ENCODE measurements at places on chromosomes 6 and 20.

DNA sequence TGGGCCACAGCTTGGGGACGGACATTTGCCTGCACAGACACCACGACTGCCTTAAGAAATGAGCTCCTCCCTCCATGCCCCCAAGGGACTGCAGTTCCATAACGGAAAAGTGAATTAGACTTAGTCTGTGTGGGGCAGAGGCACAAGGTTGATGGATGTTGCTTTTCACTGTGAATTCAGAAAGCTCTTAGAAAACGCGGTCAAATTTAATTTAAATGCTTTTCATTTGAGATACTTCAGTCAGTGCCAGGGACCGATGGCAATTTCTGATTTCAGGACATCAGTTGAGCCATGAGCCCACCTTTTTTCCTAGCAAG, 356.4 kb downstream of the KIF16B start:
- no peak for DNase-seq

- no peak for DNase-seq
Measured at GRCh38 chr6:37105148-37106050, 64.6 kb upstream of the PIM1 start.

DNA sequence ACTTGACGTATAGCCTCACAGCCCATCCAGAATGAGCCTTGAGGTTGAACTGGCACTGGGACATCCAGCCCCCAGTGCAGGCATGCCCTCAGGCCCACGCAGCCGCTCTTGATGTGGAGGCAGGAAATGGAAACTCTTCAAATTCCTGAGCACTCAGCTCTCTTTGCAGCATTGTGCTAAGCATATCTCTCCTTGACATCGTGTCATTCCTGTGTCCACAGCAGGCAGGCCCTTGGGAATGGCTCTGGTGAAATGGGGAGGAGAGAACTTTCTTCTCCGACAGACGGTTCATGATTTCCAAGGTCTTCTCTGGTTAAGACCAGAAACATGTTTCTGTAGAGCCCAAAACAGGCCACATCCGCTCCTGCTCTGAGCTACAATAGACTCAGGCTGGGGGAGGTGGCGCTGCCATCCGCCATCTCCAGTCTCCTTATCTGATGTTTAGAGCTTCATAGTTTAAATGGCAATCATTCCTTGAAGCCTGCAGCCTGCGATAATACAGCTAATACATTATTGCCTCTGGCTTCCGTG, 248.8 kb downstream of the CDH4 start:
- DNase-seq, result no peak

- DNase-seq, result no peak
Measured at GRCh38 chr6:4620284-4621151, 155.7 kb upstream of the CDYL start.

DNA sequence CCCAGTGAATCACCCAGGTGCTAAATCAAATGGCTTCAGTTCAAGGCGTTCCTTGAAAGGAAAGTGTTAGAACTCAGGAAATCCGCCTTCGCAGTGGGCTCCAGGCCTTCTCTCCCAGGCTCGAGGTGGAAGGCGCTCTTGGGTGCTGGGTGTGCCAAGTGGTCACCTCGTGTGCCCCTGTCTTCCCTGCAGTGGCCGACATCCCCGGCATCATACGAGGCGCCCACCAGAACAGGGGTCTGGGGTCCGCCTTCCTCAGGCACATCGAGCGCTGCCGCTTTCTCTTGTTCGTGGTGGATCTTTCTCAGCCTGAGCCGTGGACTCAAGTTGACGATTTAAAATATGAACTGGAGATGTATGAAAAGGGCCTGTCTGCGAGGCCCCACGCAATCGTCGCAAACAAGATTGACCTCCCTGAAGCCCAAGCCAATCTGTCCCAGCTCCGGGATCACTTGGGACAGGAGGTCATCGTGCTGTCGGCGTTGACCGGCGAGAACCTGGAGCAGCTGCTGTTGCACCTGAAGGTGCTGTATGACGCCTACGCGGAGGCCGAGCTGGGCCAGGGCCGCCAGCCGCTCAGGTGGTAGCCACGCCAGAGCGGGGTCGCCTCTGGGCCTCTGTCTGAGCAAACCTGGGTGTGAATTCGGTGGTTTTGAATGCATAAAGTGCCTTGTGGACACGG, 17.8 kb downstream of the MTG2 start:
- DNase-seq, result no peak

GRCh38 chr6:168105813-168106632, 27.0 kb upstream of the FRMD1 start:
- peak; percentile 2 for DNase-seq

DNA sequence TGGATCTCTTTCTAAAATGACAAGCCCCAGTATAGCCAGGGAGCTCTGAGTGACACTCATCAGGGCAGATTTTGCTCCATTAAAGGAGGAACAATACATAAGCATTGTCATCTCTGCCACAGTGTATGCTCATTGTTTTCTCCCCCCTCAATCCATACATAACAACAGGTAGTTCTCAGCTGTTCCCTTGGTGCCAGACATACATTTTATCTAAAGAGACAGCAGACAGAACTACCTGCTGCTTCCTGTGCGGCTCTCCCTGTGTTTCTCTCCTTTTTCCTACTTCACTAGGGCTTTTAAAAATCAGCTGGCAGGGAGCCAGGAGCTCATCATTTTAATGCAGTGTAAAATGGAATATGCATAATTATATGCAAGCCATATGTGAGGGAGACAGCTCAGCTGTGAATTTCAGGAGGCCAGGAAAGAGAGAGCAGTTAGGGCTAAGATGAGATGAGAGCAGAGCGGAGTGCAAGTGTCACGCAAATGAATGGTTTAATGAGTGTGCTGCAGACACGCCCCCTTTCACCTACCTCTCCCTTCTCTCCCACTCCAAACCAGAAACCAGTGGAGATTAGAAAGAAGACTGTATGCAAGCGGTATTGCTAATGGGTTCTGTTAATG, 96.0 kb downstream of the SOBP start:
- DNase-seq, result no peak

DNA sequence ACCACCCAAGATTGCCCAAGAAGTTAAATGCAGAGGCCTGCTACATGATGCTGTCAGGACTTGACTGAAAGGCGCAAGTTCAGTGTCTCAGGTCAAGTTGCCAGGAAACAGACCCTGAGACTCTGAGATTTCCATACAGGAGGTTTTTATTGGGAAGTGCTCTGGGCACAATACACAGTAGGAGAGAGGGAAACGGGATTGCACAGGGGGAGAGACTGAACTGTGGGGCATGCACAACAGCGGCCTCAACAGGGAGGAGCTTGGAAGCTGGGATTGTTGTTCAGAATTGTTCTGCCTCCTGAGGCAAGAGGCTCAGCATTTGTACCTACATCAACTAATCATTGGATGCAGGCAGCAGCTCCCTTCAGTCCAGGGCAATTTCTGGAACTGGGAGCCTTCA, 6.7 kb downstream of the STX11 start:
- no peak for DNase-seq

- no peak for DNase-seq
Measured at GRCh38 chr6:43933148-43933885, 163.3 kb downstream of the VEGFA start.

- no peak for DNase-seq
Measured at GRCh38 chr6:17099401-17100059, 2.3 kb upstream of the STMND1 start.

GRCh38 chr20:24764027-24764793, 184.9 kb upstream of the CST7 start:
- DNase-seq, result no peak

DNA sequence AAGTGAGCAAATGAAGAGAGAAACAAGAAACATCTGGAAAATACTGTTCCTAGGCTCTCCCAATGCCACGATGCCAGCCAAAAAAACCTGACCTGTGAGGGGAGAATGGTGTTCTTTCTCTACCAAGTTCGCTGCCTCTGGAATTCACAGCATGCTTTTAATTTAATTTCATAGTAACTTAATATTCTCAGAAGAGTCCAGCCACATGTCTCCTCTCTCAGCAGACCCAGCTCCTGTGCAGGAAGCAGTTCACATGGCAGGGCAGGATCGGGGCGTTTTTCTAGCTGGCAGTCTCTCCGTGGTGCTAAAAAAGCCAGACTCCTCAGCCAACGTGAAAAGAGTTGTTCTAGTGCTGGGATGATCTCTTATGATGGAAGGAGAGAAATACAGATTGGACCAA, 57.5 kb downstream of the BFSP1 start:
- no peak for DNase-seq

GRCh38 chr6:132286298-132287019, 114.8 kb downstream of the MOXD1 start:
- peak; percentile 46 for DNase-seq

DNA sequence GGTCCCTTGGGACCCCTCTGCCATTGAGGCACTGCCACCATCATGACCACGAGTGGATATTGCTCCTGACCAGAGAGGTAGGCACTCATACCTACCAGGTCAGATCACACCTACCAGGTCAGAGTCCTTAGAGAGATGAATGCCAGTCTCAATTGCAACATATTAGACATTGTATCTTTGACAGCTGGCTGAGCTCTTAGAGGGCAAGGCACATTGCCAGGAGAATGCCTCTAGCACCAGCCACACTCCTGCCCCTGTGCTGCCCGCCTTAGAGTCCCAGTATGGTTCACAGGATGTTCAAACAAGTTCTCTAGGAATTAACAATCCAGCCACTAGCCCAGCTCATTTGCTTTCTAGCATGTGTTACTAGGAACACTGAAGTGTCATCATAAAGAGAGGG, 65.9 kb downstream of the TMEM244 start:
- no peak for DNase-seq

DNA sequence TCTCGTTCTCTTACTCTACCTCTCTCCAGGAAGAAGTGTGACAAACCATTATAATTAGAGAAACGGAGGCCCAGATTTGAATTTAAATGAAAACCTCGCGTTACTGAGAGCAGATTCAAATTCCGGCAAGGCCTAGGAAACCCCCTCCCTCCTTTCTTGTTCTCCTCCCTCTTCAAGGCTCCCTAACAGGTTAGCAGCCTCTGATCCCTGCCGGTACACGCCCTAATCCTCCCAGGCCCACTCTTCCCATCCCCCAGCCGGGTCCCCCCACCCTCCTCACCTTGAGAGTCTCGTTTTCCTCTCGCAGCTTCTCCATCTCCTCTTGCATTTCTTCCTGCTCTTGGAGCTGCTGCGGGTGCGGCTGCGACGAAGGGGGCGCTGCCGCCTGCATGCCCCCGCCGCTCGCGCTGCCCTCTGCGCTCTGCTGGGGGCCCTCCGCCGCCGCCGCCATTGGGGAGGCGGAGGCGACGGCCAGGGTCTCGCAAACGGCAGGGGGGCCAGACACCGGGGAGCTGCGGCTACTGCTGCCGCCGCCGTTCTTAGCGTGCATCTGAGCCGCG, 3.8 kb downstream of the MTCL3 start:
- no peak for DNase-seq

GRCh38 chr6:153150752-153151440, 19.8 kb upstream of the RGS17 start:
- no peak for DNase-seq

GRCh38 chr6:6008648-6009421, 2.1 kb upstream of the NRN1 start:
- DNase-seq, result peak; percentile 38

- DNase-seq, result no peak
Measured at GRCh38 chr6:93176070-93176469, 243.3 kb downstream of the EPHA7 start.

DNA sequence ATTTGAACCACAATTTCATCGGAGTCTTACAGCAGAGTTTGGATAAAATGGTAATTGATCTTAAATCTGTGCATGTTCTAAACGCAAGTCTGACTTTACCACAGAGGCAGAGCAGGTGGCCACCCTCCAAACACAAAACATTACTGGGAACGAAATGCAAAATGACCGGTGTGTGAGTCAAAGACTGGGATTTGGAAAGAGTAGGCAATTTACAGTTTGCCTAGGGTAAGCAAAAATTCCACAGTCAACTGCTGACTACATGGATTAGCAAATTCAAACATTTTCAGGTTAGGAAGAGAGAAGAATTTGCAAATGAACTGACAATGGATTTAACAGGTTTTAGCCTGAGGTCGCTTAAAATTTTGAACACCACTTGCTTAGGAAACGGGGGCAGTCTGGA, 444.4 kb downstream of the HDGFL1 start:
- DNase-seq, result no peak

GRCh38 chr20:43849496-43850186, 65.0 kb upstream of the TOX2 start:
- no peak for DNase-seq

GRCh38 chr6:107532706-107533105, 42.8 kb downstream of the SOBP start:
- no peak for DNase-seq

GRCh38 chr6:2274981-2275891, 29.8 kb upstream of the GMDS start:
- no peak for DNase-seq

DNA sequence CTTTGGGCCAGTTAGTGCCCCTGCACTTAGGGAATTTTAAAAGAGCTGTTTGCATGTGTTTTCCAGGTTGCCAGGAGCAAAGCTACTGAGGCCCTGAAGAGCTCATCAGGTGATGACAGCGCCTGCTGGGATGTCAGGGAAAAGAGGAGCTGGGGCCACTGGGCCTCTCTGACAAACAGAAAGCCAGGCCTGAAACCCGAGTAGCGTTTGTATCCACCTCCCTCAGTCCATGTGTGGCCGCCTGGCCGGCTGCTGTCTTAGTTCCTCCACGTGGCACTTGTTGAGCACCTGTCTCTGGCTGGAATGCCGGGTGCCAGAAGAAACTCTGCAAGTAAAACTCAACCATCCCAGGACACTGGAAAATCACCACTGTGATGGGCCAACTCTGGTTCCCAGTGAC, 601.2 kb downstream of the CDH26 start:
- DNase-seq, result no peak

DNA sequence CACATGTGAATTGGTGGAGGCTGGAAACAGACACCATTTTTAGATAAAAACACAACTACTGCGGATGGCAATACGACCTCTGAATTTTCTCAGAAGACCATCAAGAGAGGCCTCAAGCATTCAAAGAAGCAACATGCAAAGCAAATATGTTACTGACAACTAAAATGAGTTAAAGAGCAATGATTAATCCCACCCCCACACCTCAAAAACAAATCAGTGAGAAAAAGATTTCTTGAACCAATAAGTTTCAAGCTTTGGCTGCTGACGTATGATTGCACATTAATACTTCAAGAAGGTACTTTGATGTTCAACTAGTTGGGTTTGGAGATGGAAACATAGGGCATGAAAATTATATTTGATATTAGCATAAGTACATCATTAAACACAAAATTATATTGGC, 982 bp downstream of the MMUT start:
- DNase-seq, result no peak

GRCh38 chr6:21354805-21355238, 238.7 kb upstream of the SOX4 start:
- no peak for DNase-seq

DNA sequence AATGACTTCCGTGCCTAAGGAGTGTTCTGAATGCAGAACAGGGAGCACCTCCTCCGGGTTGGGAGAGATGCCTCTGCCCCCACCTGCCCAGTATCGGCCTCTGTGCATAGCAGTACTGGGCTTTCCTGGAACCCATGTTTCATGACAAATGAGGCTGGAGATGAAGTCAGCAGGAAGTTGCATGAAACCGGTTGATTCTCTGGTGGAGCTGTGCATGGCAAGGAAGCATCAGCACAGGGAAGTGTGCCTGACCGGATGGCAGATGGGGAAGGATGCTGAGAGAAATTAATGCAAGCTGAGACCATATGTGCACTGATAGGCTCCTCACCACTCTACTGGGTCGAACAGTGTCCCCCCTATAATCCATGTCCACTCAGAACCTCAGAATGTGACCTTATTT, 155.5 kb downstream of the CDH26 start:
- DNase-seq, result no peak
